ENCODE measurements at places on chromosomes 3 and 15.

DNA sequence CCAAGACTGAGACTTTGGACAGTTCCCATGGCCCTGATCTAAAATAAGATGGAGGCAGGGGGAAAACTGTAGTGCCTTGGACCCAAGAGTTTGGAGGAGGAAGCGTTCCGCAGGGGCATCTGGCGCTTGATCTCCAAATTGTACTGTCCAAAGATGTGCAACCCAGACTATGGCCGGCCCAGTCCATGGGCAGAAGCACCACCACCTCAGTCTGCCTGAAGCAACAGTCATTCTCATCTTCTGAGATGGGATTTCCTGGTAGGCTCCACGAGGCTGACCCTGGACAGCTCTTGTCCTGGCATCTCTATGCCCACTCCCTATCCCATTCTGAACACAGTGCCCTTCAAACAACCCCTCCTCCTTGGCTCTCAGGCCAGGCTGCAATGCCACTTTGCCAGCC, 3.6 kb downstream of the INSYN1 start:
- DNase-seq = no peak

GRCh38 chr3:58214484-58215316, 3.9 kb upstream of the DNASE1L3 start:
- DNase-seq = peak; percentile 72

DNA sequence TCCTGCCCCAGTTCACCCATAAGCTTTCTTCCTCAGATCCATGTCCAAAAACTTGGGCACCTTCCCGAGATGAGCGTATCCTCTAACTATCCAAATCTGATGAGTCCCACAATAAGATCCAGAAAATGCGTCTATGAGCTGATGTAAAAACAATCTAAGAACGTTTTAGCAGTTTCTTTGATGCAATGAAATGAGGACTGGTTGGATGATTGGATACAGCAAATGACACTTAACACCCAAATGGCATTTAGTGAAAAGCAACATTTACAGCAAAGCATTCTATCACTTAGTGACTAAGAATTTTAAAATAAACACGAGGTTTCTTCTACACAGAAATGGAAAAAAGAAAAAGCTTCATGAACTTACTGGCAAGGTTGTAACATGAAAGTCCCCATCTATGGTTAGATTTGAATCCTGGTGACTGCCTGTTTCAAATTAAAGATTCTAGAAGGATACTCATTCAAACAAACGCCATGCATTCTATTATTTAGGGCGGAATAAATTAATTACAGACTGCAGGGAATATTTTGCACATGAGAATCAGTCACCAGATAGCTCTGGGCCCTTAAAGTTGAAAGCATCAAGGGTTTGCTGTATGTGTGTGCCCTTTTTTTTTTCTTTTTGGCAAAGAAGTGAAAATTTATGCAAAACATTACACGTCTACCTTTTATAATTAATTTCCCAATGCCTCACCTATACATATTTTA, 598.6 kb downstream of the FOXP1 start:
- DNase-seq = no peak

DNA sequence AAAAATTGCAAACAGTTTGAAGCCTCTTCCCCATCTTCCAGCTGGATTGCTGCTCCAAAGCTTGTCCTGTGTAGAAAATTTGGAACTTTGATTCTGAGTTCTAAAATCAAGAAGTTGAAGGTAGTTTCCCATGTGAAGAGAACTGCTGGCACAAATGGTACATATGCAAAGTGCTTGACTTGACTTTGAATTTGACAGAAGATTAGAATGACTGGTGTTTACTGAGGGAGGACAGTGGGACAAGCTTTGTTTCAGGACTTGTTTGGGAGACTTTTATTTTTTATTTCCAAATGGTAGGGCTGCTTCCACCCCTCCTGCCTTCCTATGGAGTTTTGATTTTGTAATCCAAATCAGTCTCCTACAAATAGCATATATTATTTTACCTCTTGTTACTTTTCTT, 7.4 kb downstream of the ZFAND6 start:
- no peak for DNase-seq

DNA sequence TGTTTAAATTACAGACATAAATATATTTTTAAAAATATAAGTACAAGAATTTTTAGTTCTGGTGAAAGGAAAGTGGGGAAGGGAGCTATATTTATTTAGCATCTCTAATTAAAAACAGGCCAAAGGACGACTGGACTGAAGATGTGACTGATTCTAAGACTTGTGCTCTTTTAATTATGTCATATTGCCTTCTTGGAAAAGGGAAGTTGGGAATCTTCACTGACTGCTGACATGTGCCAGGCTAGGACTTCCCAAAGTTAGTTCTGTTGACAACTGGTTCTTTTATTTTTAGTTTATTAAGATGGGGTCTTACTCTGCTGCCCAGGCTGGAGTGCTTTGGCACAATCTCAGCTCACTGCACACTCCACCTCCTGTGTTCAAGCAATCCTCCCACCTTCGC, 13.5 kb downstream of the CNOT10 start:
- DNase-seq = no peak

DNA sequence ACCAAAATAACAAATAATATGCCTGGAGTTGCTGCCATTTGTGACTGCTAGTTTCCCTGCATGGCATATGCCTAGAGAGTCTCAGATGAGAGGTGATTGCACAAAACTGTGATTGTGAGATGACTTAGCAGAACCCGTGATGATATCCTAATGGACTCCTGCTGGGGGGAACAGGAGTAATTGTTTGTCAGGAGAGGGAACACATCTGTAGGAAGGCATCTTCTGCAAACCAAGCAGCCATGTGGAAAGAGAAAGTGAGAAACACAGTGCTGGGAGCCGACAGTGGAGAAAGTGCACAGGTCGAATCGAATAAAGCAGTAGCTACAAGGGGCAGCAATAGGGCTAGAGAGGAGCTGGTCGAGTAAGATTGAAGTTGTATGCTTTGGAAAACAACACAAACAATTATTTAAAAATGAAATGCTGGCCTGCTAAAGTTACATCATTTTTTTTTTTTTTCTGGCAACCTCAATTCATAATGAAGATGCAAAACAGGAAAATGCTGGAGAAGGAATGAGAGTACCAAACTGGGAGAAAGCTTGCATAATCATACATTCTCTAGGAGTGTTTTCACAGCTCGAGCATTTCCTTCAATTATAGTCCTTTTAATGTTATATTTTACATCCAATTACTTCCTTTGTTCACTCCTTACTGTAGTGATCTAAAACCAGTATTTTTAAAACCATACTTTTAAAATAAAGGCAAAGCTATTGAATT, 494.2 kb upstream of the AGTR1 start:
- DNase-seq = no peak

Data from GM12864 (cell line).